ENCODE measurements at places on chromosomes 7 and 10.

GRCh38 chr7:38368191-38368605 lies 94.8 kb upstream of the TARP start:
- DNase-seq: no peak

GRCh38 chr7:101993311-101993710 lies 175.9 kb downstream of the CUX1 start:
- DNase-seq: no peak

GRCh38 chr7:91201442-91202113 lies 62.7 kb upstream of the FZD1 start:
- no peak for DNase-seq

- DNase-seq: no peak
Observed at GRCh38 chr10:12728494-12728893, 273.0 kb downstream of the CCDC3 start.

DNA sequence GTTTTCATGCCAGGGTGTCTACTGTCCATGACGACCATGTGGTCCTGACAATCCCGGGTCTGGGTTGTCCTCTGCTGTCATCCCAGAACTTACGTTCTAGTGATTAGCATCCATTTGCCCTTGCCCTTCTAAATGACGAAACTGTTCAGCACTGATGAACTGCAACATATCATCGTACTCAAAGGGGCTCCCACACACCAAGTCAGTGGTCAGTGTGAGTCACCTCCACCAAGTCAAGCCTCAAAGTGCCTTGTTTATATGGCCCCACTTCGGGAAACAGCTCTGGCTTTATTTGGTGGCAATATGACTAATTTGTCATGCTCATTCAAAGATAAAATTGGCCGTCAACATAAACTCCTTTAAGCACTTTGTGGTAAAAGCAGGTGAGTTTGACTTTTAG lies 110.7 kb downstream of the FRMD4A start:
- DNase-seq: no peak

- no peak for DNase-seq
Observed at GRCh38 chr7:29852457-29852856, 46.1 kb downstream of the WIPF3 start.

DNA sequence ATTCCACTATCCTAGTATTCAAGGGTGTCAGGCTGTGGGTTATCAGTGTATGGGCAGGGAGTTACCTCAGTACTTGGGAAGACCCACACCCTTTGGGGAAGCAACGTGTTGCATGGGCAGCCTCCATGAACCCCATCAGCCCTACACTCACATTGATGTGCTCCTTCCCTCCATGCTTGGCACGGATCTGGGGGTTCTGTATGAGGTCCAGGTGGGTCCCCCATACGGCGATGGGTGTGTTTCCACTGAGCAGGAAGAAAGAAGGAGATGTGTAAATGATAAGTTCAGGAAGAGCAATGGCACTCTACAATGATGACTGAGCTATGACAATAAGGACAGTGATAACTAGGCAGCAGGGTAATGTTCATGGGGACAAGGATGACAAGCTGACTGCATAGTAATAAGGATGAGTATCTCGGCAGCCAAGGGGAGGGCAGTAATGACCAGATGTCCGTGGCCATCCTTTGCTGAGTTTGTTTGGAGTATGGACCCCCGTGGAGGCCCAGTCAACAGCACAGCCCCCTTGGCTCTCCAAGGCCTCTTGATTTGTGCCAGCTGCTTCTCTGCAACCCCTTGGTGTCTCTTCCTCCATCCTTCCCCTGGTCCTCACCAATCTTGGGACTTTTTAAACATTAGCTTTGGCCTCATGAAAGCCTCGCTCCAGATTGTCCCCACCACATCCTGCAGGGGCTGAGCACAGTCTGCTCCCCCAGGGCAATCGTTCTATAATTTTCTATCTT lies 394.2 kb downstream of the PLXNA4 start:
- DNase-seq: no peak

DNA sequence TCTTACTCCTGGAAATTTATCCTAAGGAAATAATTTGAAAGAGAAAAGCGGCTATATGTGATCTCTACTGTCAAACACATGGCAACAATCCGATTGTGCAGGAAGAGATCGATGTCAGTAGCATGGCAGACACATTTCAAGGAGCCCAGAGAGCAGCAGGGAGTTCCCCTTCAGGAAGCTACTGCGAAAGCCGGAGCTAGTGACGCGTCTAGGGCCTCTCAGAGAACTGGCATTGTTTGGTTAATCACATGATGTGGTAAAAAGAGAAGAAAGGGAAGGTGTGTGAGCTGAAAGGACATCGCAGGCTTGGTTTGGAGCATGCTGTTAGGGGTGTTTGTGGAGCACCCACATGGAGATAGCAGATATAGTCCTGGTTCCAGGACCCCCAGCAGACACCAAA lies 74.9 kb downstream of the BEND7 start:
- no peak for DNase-seq

DNA sequence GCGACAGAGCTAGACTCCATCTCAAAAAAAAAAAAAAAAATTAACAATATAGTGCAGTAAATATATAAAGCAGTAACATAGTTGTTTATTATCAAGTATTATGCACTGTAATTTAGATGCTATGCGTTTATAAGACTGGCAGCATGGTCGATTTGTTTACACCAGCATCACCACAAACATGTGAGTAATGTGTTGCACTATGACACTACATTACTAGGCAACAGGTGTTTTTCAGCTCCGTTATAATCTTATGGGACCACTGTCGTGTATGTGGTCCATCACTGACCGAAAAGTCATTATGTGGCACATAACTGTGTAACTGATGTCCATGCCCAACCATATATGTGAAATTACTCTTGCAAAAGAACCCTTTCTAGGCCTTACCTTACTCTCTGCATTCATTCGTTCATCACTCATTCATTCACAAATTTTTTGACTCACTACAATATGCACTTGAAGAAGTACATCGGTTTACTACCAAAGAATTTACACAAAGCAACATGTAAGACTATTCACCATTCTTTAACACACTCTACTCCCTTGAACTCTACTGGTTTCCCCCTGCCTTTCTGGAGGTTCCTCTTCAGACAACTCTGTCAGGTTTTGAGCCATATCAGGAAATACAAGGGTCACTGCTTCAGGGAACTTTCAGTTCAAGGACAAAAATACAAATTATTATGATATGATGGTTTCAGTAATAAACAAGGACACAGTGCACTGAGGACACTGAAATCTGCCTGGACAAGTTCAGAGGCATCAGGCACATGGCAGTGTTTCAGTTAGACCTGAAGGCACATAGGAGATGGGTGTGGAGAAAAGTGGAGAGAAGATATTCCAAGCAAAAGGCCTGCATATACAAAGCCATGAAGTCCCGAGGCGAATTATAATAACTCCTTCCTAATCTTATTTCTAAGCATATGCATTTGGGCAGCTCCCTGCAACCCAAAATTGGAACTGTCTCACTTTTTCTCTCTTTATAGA lies 17.4 kb downstream of the ITGB1 start:
- no peak for DNase-seq

DNA sequence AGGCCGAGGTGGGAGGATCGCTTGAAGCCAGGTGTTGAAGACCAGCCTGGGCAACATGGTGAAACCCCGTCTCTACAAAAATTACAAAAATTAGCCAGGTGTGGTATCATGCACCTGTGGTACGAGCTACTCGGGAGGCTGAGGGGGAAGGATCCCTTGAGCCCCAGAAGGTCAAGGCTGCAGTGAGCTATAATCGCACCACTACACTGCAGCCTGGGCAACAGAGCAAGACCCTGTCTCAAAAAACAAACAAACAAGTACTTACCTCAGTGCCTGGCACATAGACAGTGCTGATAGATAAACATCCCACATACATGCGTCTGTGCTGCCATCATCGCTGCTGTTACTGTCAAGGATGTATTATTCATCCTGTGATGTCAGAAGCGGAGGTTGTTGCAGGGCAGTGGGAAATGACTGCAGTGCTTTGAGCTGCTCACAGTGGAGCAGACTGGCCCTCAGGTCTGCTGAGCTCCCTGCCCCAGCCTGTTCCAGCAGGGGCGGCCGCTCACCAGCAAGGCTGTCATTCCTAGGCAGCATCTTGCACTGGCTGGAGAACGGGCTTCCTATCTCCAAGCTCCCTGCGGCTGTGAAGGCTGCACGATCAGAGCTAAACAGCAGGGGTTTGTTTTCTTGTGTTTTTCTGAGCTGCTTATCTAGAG lies 18.6 kb downstream of the FOXK1 start:
- DNase-seq: peak; percentile 47

DNA sequence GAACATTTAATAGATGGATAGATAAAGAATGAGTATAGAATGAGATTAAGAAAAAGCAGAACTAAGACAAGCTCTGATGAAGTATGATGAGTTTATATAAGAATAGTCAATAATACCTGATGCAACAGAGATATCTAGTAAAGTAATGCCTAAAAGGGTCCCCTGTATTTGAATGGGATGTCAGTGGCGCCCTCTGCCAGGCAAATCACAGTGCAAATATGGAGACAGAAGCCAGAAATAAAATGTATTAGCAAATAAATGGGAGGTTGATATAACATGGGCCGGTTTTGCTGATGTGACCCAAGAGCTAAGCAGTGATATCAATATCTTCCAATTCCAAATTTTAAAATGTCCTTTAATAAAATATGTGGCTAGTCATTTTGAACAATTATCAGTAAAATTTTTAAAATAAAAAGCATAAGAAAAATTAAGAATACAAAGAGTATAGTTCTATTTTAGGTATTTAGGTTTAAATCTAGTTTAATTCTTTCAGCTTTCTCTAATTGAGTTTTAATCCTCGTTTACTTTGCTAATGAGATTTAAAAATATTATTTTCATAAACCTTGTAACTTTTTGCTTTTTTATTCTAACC lies 62.6 kb downstream of the ADK start:
- DNase-seq: no peak

DNA sequence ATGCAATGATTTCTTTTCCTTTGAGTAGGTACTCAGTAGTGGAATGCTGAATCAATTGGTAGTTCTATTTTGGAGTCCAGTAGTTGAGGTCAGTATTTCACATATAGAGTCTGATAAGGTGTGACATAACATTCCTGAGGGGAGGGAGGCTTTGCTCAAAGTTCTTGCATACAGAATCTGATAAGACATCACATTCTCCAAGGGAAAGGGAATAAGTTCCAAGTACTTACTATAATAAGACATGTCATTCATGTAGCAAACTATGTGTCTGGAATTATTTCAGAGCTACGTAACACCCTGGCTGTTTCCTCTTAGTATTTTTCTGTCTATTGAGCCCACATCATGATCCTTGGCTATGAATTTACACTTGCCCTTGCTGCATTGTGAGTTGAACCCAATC lies 74.3 kb upstream of the POM121L12 start:
- no peak for DNase-seq

DNA sequence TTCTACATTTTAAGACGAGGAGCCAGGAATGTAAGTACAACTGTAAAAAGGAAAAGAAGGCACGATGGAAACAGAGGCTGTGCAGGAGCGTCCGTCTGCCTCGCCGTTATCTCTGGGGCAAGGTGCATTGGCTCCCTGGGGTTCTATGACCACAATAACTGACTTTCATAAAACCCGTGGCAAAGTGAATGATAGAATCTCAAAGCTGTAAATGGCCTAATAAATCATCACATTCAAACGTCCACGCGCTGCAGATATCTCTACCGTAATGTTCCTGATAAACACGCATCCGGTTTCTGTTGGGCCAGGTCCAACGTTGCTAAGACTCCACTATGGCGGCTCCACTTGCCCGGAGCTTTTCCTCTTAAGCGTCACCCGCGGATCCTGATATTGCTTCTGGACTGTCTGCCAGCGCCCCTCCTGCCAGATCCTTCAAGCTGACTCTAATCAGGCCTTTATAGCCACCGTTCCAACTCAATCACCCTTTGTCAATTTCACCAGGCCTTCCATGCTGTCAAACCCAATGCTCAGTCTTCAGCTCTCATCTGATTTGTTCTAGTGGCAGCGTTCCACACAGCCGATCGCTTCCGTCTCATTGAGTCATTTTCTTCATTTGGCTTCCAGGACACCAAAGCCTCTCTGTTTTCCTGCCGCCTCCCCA lies 265.6 kb upstream of the FOXK1 start:
- DNase-seq: no peak

DNA sequence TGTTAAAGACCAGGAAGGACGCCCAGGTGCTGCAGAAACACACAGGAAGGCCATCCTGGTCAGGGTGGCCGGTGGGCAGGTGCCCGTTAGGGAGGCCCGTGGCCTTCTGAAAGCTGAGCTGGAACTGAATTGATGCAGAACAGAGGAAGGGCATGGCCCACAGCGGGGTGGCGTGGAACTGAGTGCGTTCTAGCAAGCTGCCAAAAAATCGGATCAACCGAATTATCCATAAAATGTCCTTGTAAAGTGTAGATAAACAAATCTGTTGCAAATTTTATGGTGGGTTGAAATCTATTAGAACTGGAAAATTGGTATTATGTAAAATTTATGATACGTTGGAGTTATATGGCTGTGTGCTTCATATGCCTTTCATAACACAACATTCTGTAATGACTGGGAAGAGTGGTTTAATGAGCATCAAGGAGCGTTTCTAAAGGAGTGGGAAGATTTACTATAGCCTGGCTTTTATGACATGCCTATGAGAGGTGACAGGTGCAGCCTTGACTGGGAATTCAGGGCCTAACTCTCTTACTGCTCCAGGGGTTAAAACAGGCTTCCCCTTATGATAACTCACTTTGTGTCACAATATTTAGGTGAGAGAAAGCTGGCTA lies 108.1 kb downstream of the GPR26 start:
- no peak for DNase-seq

GRCh38 chr7:69603351-69603750 lies 5.1 kb downstream of the AUTS2 start:
- DNase-seq: no peak

DNA sequence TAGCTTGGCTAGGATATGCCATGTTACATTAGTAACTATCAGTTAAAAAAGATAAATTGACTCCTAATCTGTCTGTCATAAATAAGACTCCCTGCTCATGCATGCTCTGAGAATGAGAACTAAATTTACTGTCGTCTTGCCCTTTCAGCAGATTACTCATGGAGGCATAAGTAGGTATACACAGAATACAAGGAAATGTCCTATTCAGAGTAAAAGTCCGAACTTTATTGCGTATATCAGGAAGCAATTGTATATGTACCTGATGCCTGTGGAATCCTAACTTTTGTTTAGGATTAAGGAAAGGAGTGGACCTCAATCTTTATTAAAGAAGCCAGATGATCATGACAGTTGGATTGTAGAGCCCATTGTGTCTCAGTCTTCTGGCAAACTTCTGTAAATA lies 118.6 kb downstream of the THSD7A start:
- DNase-seq: no peak

DNA sequence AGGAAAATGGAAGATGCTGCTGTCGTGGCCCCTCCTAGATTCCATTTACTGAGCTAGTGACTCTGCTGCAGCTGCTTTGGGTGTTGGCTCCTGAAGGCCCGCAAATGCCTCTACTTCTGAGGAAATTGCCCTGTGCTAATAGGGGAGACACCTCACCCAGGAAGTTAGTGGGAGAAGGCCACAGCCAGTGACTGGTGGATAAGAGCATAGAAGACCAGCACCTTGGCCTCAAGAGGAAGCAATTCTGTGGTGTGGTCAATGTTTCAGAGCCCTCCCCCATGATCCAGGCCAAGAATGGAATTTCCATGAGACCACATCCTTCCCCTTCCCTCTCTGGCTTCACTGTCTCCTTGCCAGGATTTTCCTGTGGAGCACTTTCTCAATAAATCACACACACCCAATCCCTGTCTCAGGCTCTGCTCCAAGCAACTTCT lies 25.0 kb upstream of the FZD1 start:
- DNase-seq: peak; percentile 77

Measured in skeletal muscle cell (primary cell).